ENCODE measurements at places on chromosomes 12 and 14. TPM values are rescaled to one million over a fixed set of nuclear protein-coding genes. Genes with fewer than 3 reads are reported as not detected.
A peak's percentile ranks its signal among the peaks of the same experiment; 100 is the strongest.

GRCh38 chr12:97754306-97754705, 291.7 kb downstream of the RMST start:
- no peak for DNase-seq

- DNase-seq: no peak
Observed at GRCh38 chr12:130469552-130469951, 131.9 kb downstream of the PIWIL1 start.

DNA sequence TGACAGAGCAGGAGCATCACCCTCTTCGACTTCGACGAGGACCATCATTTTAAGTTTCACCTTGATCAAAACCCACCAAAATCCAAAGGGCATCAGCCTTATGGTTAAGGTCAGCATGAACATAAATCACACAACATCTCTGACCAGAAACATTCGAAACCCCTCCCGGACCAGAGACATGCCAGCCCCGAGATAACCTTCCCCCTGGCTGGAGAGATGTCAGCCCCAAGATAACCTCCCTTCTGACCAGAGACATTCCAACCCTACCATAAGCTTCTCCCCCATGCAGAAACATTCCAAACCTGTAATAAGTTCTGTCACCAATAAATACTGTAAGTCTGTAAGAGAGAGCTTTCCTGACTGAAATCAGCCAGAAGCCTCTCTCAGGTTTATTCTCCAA, 6.3 kb downstream of the PCNX4 start:
- no peak for DNase-seq

DNA sequence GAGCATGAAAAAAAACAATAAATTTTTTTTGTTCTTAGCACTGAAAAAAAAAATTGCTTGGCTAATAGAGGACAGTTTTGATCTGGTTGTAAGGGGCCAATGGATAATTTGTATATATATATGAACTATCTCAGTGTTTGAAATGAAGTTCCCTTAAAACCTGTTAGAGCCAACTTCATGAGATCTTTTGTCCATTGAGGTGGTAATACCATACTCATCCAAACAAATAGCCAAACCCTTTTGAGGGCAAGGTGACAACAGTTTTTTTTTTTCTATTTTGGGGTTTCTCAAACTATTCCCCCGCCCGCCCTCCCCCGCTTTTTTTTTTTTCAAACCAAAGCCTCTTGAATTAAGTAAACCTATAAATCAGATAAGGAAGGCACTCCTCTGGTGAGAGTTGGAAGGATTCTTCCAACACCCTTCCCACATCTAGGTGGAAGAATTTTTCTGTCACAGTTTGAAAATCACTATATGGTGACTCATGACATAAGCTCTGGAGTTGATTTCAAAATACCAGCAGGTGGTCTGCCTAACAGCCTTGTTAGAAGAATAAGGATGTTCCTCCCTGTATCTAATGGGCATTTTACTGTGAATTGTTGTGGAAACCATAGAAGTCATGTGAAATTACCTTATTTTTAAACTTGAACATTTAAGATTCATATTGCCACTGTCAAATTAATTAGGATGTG, 10.2 kb downstream of the ARHGAP5 start:
- DNase-seq: peak; percentile 50

DNA sequence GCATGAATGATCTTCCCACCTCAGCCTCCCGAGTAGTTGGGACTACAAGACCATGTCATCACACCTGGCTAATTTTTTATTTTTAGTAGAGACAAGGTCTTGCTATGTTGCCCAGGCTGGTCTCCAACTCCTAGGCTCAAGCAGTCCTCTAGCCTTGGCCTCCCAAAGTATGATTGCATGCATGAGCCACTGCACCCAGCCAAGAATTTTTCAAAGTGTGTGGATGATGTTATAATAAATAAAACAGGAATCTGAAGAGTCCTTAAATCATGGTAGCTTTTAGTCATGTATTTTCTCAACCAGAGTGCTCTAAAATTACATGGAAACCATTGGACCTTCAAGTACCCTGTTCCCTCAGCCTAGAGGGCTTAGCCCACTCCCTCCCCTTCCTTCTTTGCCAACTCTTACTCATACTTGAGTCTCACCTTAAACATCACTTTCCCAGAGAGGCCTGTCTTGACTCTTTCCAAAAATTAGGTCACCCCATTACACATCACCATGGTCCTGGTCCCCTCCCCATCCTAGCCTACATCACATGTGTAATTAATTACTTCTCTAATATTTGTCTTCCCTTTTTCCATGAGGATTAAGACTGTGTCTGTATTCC, 52.2 kb upstream of the BICDL1 start:
- DNase-seq: no peak

- peak; percentile 5 for DNase-seq
Observed at GRCh38 chr12:130121226-130122000, 40.9 kb upstream of the FZD10 start.

DNA sequence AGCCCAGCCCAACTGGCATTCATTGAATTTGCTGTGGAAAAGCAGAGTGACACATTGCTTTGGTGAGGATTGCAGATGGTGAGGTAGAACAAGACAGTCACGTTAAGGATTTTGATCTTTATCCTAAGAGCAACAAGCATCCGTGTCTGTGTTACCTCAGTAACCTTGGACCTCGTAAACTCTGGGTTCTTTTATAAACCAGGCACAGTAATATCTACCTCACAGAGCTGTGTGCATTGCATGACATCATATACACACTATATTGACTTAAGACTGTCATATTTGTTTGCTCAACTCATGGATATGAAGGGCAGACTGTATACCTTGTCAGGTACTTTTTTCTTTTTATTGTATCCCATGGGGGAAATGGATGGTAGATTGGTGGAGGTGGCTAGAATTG, 156.2 kb downstream of the ETV6 start:
- DNase-seq: no peak

AQP6 gene
- total RNA-seq: not detected

TCTN1 gene
- total RNA-seq: 44.3 TPM

APPL2 gene
- 83.0 TPM for total RNA-seq

DPPA3 gene
- total RNA-seq: not detected
